ENCODE measurements at places on chromosomes 4 and X.

GRCh38 chr4:74608151-74608949, 163.4 kb downstream of the AREG start:
- DNase-seq: no peak

GRCh38 chr4:3285558-3286334, 7.1 kb upstream of the RGS12 start:
- no peak for DNase-seq

- no peak for DNase-seq
Observed at GRCh38 chrX:139844884-139845283, 88.0 kb downstream of the ATP11C start.

DNA sequence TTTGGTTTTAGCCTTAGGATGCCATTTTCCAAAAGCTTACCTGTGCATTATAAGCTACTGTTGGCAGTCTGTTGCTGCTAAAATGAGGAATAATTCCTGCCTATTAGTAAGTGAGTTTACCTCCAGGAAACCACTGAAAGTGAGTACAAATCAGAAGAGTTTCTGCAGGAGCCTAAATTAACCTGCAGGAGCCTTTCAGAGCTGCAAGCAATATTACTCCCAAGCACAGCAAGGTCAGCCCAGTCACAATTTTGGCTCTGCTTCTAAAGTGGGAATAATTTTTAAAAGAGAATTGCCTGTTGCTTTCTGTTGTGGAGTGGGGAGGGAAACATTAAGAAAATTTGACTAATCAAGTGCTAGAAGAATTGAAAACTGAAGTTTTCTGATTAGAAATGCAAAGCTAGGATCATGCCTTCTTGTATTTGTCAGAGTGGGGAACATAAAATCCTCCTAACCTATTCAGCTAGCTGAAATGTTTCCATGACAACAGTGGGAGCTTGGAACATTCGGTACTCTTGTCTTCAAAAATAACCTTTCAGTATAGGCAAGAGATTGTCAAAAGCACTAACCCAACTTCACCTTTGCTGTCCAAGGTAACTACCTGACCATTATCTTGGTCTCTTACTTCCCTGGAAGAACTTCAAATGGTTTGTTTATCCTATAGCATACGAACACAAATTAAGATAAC, 193.2 kb downstream of the COMMD8 start:
- no peak for DNase-seq

DNA sequence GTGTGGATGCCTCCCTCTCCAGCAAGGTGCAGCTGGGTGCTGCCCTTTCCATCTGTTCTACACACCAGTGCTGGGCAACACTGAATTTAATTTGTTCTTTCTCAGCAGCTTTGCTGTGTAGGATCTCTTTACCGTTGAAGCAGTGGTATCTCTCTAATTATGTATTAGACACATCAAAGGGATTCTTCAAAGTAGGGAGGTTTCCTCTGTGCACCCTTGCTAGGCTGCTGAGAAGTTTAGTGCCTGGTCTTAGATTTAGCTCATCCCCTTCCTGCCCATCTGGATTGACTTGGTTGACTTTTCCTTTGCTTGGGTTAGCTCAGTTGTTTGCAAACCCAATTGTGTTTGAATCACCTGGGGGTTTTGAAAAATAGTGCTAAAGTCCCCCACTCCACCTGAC, 27.8 kb upstream of the LDB2 start:
- no peak for DNase-seq
